ENCODE measurements at places on chromosomes 7 and 10. TPM values are rescaled to one million over a fixed set of nuclear protein-coding genes. Genes with fewer than 3 reads are reported as not detected.

ZFAND4 gene
- 6.0 TPM for total RNA-seq

TBX20 gene
- total RNA-seq, result not detected

AKR1C3 gene
- 119 TPM for total RNA-seq

KAZALD1 gene
- 0.17 TPM for total RNA-seq

CYP3A7 gene
- not detected for total RNA-seq

PLXDC2 gene
- total RNA-seq, result 5.5 TPM

Data from dermis blood vessel endothelial cell (primary cell).